ENCODE measurements at places on chromosomes 3 and 15. TPM values are rescaled to one million over a fixed set of nuclear protein-coding genes. Genes with fewer than 3 reads are reported as not detected.
A peak's percentile ranks its signal among the peaks of the same experiment; 100 is the strongest.

DNA sequence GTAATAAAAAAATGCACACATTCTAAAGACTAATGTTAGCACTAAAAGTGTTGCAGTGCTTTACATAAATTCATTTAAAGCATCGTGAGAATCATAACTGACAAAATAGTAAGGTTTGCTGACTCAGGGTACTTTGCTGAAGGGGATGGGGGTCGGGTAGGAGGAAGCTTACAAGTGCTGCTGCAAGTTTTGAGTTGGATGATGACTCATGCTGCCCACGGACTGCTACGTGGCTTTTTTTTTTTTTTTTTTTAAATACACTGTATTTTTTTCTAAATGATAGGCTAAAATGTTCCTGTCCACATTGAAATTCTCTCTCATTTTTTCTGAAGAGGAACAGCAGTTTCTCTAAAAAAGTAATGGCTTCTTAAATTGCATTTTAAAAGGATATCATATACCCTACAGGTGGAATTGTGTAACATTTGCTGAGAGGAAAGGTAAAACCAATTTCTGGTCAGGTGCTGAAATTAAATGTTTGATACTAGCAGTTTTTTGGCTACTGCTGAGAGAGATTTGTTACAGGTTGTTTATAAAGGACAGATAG is 2.2 kb downstream of the MAPK6 start:
- DNase-seq: peak; percentile 59

Gene TGM4
- not detected for total RNA-seq

DNA sequence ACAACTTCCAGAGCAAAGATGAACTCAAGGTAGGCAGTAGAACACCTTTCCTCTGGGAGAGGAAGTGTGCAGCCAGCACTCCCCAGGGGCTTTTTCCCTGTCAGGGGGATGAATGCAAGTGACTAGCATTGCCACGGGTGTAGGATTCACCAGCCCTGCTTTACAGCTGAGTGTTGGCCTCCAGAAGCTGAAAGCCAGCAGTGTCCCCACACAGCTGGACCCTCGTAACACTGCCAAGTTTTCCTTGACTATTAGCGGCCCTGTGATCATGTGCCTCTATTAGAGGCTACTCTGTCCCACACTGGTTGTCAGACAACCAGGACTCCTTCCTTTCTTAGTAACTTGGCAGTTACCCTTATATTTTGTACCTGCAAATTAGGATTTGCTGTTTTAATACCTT is 104.9 kb upstream of the MANF start:
- DNase-seq: peak; percentile 73

- DNase-seq: no peak
These were observed 332.2 kb upstream of the RBMS3 start for GRCh38 chr3:28948685-28949084.

- no peak for DNase-seq
These were observed 70.8 kb downstream of the DNAJC13 start for GRCh38 chr3:132488151-132488550.

- DNase-seq: peak; percentile 19
These were observed 35.0 kb upstream of the ABHD17C start for GRCh38 chr15:80660119-80660518.

GRCh38 chr15:52256930-52257733 is 38.5 kb downstream of the MYO5C start:
- DNase-seq: peak; percentile 25

Gene TRNT1
- 22.0 TPM for total RNA-seq

Gene RNF111
- total RNA-seq: 52.0 TPM

- no peak for DNase-seq
These were observed 150.7 kb downstream of the TMCO5A start for GRCh38 chr15:38085114-38085513.

Gene AHSG
- 0.20 TPM for total RNA-seq

DNA sequence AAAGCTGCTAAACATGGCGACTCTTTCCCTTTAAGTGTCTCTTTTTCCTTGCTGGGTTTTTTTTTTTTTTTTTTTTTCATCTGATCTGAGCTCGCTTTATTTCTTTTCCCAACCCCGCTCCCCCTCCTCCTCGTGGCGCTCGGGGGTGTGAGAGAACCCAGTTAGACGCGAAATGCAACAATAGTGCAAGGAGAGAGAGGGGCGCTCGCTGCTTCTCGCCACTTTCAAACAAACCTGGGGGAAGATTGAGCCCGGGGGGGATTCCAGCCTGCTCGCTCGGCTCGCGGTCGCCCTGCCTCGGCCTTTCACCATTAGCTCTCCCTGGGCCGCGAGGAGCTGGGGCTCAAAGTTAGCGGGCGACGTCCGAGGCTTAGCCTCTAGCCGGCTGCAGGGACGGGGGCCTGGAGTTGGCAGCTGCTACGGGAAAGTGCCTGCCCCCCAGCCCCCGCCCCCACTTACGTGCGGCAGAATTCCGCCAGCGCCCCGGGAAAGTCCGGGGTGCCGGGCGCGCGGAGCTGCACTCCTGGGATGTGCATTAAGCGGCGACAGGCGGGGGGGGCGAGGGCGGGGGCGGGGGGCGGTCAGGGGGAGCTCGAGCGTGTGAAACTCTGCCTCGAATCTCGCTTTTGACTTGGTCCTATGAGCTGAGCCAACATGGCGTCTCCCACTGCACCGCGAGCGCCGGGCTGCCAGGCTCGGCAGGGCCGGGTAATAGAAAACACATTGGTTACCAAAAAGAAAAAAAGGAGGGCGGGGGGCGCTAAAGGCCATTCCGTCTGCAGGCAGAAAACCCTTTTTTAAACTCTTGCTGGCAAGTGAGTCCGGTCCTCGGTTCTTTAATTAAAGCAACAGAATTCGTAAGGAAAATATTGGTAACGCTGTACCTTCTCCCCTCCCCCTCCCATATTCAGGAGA is 10.4 kb downstream of the NR2F2 start:
- peak; percentile 89 for DNase-seq

DNA sequence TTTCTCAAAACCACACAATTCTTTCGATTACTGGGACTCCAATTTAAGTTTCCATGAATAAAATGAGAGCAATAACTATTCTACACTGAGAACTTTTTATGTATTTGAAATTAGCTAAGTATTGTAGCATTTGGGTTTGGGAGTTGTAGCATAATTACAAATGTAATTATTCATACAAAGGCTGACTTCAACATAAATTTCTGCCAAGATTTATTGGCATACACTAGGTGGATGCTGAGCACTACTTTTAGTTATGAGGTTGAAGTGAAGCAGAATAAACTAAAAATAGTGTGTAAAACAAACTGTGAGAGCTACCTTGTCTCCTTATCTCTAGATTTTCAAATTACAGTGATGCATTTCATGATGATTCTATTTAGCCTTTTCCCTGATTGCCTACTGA is 516.1 kb downstream of the ZNF385D start:
- DNase-seq: no peak

- peak; percentile 59 for DNase-seq
These were observed 65.6 kb upstream of the CTXND1 start for GRCh38 chr15:80317389-80318182.

Gene TF
- total RNA-seq: 36.1 TPM

Gene MORC1
- total RNA-seq: not detected

Gene KIF15
- 4.0 TPM for total RNA-seq

Measured in lung (tissue), 17 donors.